Foreskin keratinocyte (primary cell): ENCODE measurements at places on chromosomes 13 and 19. TPM values are rescaled to one million over a fixed set of nuclear protein-coding genes. Genes with fewer than 3 reads are reported as not detected.

Gene FCAR
- total RNA-seq = not detected in 2 replicates

GRCh38 chr19:38095411-38096308 lies 128.4 kb downstream of the DPF1 start:
- peak; percentile 28 for DNase-seq

DNA sequence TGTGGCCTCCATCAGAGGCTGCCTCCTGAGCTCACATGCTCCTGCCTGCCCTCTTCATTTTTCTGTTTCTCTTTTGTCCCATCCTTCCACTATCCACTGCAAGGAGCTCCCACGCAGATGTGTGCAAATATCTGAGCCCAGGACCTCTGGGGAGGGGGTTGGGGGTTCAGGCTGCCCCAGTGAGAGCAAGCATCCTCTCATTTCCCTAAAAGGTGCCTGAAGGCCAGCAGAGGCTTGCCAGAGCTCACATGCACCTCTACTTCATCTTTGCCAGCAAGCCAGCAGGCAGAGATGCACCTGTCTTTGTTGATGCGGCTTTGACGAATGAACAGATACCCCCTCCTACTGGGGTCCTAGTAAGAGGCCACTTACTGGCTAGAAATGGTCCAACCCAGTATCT lies 128.8 kb downstream of the FGF9 start:
- DNase-seq = no peak

Gene IRGC
- total RNA-seq = not detected in 2 replicates

Gene C19orf81
- not detected in 2 replicates for total RNA-seq

GRCh38 chr13:21979161-21979806 lies 308.4 kb downstream of the FGF9 start:
- no peak for DNase-seq

Gene IGSF23
- not detected in 2 replicates for total RNA-seq

- DNase-seq = peak; percentile 47
These were observed 3.2 kb downstream of the ELAVL1 start for GRCh38 chr19:8001995-8002849.

GRCh38 chr13:113914333-113915011 lies 50.6 kb upstream of the GAS6 start:
- no peak for DNase-seq

- DNase-seq = no peak
These were observed 9.2 kb upstream of the CLIP3 start for GRCh38 chr19:36041831-36042230.

DNA sequence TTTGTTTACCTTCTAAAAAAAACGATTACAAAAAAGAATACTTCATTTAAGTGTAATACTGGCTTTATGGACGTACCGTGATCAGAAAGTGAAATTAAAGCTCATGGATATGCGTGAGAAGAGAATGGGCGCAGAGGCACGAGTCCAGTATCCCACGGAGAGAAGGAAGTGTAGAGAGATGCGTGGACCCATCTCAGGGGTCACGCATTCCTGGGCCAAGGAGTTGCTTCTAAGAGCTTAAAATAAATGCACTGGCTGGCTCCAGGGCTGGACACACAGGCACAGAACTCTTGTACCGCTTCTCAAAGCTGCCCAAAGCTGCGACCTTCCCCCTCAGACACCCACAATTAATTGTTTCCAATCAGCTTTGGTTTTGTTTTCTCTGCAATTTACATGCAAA lies 8.7 kb upstream of the SPC24 start:
- no peak for DNase-seq

Gene KANK3
- 0.34 and 0.35 TPM in 2 replicates for total RNA-seq

DNA sequence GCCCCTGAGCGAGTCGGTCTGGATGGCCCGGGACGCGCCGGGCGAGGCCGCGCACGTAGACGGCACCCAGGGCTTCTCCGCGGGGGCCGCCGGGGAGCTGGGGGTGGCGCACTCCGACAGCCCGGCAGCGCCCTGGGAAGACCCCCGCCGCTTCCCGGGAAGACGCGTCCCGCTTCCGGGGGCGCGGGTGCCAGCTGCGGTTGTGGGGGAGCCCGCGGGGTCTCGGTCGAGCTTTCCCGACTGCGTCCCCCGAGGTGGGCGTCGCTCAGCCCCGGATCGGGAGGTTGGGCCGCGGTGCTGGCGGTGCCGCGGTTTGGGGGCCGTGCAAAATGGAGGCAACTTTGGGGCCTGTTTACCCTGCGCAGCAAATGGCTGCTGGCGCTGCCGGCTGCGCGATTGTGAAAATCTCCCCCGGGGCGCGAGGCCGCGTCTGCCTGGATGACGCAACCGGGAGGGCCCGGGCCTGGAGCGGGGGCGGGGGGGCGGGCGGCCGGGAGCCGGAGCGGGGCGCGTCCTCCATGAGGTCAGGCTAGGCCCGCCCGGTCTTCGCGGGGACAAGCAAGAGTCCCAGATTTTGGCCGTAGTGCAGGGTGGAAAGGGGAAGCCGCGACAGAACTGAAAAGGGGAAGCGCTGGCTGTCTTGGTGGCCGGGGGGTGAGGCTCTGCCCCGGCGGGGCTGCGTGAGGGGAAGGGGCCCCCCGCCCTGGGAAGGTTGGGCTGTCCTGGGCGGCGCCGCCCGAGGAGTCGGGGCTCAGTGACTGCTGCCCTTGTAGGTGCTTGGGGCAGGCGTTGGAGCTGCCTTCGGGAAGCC lies 11.3 kb downstream of the PEAK3 start:
- no peak for DNase-seq

DNA sequence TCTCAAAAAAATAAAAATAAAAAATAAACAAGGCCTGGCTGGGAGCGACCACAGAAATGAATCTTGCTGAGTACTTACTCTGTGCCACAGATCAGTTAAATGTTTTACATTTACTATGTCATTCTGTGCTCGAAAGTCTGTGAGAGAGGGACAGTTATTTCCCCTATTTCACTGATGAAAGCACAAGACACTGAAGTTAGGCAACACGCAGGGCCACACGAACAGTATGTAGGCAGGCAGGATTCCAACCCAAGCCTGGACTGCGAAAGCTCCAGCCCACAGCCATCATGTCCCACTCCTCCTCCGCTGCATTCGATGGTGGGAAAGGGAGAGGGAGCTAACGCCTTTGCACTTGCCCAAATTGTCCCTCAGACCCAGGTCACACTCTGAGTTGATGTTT lies 34.2 kb downstream of the RUBCNL start:
- no peak for DNase-seq

Gene NKPD1
- total RNA-seq = 0.04 and 0.07 TPM in 2 replicates

DNA sequence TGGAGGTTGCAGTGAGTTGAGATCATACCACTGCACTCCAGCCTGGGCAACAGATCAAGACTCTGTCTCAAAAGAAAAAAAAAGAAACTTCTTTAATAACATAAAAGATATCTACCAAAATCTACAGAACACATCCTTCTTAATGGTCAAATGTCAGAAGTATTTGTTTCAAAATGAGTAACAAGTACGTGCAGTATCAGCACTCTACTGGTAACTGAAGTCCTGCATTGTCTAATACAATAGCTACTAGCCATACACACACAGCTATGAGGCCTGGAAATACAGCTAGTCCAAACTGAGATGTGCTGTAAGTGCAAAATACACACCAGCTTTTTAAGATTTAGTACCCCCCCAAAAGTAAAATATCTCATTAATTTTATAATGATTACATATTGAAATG lies 88.1 kb downstream of the TSC22D1 start:
- DNase-seq = no peak

DNA sequence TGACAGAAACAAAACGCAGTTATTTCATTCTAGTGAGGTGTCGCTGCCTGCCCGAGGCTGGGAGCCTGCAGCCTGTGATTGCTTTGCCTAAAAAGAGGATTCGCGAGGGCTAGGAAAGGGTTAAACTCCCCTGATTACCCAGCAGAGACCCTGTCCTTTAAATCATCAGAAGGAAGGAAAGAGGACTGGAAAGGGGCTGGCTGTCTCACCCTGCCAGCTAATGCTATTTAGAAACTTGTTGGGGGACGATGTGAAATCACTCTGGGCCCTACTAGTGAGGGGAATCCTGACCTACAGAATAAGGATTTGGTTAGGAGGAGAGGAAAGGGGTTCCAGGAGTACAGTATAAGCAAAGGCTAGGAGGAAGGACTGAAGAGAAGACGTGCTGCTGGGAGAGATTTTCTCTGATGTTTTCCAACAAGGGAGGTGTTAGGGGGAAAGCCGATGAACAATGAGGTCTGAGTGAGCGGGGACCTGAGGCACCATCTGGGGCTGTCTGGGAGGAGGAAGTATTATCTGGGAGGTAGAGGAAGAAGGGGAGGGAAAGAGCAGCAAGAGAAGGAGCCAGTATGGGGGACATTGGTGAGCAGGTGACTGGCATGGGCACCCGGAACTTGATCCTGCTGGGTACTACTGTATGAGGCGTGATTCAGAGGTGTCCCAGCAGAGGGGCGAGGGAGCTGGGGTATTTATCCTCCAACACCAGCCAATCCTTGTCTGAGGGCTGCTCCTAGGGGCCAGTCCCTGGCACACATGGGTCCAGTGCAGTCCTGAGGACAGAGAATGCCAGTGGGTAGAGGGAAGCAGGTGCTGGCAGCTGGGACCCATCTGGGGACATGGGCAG lies 55.7 kb upstream of the PTPRS start:
- no peak for DNase-seq

DNA sequence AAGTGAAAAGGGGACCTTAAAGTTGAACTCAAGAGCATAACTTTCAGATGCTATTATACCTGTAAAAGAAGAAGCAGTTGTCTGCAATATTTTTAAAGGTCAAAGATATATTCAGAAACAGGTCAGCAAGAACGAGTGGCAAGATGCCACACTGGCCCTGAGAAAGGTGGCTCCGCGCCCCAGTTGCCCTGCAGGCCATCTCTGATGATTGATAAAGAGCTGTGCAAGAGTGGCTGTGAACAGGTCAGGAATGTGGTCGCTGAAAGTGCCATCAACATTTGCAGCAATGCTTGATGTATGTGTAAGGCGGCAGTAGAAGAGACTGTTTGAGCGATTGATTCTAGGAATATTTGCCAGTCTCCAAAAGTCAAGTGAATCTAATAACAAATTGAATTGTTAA lies 664.2 kb upstream of the SLC10A2 start:
- no peak for DNase-seq

Gene TEKTIP1
- total RNA-seq = not detected in 2 replicates

DNA sequence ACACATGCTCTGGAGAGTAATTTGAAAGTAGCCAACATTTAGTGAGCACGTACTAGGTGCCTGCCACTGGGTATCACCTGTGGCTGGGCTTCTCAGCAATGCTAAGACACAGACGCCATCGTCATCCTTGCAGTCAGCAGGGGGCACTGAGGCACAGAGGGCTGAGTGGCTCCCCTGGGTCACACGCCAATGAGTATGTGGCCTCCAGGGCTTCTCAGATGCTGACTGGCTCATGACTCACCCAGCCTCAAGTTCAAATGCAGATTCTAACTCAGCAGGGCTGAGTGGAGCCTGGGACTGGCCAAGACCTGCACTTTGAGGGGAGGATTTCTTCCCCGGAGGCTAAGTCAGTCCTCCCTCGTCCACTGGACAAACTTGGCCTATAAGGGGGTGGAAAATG lies 115.1 kb upstream of the CACNA1A start:
- DNase-seq = peak; percentile 70

- DNase-seq = no peak
These were observed 406.4 kb downstream of the KCNRG start for GRCh38 chr13:50421473-50422130.

Gene NXNL1
- not detected in 2 replicates for total RNA-seq

DNA sequence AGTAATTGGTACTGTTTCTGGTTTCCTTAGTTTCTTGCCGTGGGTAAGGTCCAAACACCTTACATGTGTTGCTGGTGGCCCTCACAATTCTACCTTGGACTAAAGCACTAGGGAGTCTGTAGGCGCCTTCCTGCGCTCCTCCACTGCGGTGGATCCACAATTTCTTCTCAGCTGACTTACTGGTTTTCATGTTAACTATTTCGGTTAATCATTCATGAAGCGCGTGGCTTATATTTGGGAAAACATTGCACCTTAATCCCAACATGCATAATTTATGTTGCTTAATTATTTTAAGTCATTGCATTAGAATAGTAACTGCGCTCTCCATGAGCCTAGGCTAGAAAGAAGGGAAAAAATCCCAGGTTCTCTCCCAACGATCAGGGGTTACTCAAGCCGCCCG lies 37.7 kb downstream of the ARHGEF7 start:
- DNase-seq = no peak
